ENCODE measurements at places on chromosomes 16 and 17.

DNA sequence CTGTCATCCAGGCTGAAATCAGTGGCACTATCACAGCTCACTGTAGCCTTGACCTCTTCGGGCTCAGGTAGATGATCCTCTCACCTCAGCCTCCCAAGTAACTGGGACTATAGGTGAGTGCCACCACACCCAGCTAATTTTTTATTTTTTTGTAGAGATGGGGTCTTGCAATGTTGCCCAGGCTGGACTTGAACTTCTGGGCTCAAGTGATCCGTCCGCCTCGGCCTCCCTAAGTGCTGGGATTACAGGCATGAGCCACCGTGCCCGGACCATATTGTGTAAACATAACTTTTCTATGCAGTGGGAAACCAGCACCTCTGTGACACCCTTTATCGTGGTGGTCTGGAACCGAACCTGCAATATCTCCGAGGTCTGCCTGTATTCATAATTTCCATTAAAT, 11.2 kb upstream of the CSF3 start:
- DNase-seq = no peak

DNA sequence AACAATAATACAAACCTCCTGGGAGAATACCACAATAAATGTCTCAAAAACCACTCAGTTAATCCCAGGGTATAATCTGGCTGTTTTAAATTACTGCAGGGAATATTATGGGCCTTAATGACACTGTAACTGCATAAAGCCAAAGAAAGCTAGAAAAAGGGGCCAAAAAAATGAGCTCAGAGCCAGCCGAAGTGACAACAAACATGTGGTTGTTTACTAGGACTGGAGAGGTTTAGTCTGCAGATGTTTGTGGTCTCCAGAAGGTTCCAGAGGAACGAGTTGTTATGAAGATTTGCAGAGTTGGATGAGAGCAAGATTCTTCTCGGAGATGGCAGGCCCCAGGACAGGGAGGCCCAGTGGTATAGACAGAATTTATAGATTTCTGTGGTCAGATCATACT, 97.1 kb upstream of the AKTIP start:
- DNase-seq = no peak

DNA sequence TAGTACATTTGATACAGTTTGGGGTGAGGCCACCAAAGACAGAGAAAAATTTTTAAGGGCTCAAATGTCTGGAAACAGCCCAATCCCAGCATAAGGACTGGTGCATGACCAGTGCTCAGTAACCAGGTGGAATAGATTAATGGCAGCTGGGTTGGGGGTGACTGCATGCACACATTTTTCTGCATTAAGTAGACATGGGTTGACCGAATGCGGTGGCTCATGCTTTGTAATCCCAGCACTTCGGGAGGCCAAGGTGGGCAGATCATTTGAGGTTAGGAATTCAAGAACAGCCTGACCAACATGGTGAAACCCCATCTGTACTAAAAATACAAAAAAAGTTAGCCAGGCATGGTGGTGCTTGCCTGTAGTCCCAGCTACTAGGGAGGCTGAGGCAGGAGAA, 121.1 kb upstream of the HSBP1 start:
- no peak for DNase-seq

- no peak for DNase-seq
Measured at GRCh38 chr17:48127371-48128051, 19.9 kb downstream of the SNX11 start.

DNA sequence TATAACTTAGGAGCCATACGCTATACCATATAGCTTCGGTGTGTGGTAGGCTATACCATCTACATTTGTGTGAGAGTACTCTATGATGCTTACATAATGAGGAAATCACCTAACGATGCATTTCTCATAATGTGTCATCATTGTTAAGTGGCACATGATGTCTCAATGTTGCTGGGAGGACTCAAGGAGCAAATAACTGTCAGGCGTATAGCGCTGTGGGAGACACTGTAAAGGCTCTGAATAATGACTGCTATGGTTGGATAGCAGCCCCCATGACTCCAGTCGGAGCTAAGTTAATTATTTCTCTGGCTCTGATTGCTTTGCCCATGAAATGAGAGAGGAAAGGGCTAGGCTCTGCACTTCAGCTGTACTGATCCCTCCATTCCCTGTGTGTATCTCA, 197.2 kb downstream of the RGS9 start:
- DNase-seq = no peak

GRCh38 chr17:42407289-42407836, 15.7 kb downstream of the CAVIN1 start:
- no peak for DNase-seq

- DNase-seq = no peak
Measured at GRCh38 chr17:41335747-41336146, 14.9 kb downstream of the KRT33A start.

DNA sequence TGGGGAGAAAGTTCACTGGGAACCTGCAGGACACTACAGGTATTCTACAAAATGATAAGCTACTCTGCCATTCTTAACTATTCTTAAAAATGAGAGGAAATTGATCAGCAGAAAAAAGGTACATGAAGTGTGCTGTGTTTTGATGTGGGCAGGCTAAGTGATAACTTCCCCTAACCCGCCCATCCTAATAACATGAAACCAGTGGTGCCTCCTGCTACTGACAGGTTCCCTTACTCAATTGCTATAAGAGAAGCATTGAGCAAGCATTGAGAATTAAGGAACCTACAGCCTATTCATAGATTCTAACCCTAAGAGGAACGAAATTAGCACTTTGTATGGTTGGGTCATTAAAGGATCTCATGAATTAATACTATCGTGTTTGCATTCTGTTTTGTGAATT, 18.9 kb downstream of the XYLT1 start:
- no peak for DNase-seq

- DNase-seq = no peak
Measured at GRCh38 chr16:19439483-19439882, 21.8 kb downstream of the TMC5 start.

DNA sequence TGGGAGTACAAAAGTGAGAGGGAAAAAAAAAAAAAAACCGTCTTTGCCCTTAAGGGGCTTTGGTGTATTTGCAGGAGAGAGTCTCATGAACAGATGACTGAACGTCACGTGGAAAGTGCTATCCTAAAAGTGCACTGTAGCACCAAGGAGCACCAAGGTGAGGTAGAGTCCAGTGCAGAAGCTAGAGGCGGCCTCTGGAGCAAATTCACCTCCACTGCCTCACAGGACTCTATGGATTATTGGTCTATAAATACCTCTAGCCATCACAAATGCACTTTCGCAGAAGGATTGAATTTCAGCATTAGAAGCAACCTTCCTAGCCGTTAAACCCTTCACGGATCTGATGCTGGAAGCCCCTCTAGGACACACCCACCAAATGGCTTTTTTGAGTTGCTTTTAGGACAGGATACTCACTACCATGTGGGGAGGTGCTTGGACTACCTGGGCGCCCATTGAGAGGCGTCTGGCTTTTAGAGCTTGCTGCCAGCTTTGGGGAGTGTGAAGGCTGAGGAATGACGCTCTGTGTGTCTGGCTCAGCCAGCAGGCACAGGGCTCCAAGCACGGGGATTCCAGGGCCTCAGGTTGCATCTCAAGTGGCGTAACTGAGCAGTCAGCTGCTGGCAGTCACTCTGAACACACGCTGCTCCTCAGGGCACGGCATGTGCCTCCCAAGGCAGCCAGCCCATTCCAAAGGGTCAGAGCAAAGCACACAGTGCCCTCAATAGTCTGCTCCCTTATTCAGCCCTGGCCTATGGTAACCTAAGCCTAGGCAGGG, 52.7 kb downstream of the CDRT4 start:
- DNase-seq = no peak

DNA sequence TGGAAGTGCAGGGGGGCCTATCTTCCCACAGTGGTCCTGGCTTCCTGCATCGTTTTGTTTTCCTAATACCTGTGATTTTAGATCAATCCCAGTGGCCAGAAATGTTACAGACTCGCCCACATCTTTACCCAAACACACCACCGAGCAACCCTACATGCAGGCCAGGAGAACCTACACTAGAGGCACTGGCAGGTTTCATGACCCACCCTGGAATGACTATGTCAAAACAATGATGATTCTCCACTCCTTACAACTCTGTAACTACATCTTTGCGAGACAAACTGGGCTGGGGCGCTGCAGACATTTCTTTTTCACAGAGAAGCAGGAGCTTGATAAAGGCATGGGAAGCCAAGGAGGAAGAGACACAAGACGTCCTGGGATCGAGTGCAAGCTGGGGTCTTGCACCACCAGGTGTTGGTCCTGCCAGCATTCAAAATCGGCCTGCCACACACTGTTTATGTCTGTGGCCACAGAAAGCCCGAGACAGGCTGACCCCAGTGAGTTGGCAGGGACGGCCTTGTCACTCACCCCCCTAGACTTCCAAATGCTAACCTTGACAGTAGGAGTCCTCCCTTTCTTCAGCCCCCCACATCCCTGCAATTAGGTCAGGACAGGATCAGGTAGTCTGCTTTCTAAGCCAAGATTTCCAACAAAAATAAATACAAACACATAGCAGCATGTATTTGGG, 32.5 kb downstream of the UBE2O start:
- no peak for DNase-seq

DNA sequence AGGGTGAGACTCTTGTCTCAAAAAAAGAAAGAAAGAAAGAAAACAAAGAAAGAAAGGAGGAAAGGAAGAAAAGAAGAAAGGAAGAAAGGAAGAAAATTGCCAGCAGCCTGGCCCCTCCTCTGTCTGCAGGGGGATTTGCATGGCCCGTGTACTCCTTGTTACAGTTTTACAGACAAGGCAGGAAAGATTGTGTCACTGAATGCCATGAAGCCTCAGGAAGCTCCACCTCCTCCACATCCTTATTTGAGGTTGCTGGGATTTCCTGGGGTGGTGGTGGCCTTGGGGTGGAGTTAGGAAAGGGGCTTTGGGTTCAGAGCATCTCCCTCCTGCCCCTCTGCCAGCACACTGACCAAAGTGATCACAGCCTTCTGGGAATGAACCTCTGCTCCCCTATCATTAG, 23.6 kb downstream of the CFAP20 start:
- DNase-seq = no peak

GRCh38 chr17:45742251-45742650, 41.9 kb upstream of the CRHR1 start:
- DNase-seq = no peak

DNA sequence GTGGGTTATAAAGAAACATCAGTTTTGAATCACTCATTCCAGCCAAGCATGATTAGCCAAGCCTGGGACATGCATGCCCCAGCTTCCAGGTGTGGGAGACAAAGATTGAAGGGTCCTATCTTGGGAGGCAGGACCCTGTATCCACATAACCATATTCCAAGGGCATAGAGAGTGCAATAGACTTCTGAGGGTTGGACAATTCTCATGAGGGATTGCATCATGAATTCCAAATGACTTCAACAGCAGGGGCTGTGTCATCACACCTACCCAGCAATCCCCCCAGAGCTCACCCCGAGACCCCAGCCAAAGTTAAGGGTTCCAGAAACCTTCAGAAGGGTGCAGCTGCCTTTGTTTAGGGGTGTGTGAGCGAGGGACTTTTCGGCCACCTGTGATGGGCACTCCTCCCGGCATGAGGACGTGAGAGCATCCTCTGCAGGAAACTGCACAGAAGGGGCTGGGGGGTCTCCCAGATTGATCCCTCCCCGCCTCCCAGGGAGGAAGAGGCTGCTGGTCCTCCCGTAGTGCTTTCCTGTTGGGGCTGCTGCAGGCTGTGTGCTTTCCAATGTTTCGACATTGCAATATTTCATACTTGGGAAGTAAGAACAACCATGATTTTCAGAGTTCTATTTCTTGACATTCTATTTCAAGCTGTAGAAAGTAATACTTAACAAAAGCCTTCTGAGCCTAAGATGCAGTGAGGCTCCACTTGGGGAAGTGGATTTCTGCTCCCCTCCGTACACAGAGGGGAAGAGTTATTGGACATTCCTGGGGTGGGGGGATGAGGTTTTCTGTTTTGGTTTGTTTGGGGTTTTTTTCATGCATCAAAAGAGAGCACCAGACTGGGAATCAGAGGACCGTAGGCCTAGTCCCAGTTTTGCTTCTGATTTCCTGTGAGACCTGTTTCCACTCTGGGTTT, 13.3 kb upstream of the PITPNM3 start:
- no peak for DNase-seq

DNA sequence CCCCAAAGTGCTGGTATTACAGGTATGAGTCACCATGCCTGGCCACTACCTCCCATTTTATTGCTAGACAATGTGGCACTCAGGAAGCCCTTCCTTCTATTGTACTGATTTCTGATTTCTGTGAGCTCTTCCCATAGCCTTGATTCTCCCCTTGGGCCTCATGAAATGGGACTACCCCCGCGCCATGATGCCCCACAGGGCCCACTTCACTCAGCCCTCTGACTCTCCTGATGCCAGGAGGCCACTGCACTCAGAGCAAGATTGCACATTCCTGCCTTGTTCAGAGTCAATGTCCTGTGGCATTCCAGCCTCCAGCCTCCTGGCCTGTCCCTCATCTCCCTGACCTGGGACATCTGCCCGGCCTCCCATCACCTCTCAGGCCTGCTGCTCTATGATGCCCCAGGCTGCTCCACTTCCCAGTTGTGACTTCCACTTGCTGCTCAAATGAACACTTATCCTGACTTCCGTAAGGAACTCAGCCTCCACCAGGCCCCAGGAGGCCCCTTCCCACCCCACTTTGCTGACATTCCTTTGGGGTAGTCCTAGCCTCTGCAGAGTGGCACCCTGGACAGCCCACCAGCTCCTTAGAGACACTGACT, 66.6 kb upstream of the KSR1 start:
- DNase-seq = no peak

GRCh38 chr17:8430966-8431365, 4.7 kb upstream of the NDEL1 start:
- DNase-seq = no peak

DNA sequence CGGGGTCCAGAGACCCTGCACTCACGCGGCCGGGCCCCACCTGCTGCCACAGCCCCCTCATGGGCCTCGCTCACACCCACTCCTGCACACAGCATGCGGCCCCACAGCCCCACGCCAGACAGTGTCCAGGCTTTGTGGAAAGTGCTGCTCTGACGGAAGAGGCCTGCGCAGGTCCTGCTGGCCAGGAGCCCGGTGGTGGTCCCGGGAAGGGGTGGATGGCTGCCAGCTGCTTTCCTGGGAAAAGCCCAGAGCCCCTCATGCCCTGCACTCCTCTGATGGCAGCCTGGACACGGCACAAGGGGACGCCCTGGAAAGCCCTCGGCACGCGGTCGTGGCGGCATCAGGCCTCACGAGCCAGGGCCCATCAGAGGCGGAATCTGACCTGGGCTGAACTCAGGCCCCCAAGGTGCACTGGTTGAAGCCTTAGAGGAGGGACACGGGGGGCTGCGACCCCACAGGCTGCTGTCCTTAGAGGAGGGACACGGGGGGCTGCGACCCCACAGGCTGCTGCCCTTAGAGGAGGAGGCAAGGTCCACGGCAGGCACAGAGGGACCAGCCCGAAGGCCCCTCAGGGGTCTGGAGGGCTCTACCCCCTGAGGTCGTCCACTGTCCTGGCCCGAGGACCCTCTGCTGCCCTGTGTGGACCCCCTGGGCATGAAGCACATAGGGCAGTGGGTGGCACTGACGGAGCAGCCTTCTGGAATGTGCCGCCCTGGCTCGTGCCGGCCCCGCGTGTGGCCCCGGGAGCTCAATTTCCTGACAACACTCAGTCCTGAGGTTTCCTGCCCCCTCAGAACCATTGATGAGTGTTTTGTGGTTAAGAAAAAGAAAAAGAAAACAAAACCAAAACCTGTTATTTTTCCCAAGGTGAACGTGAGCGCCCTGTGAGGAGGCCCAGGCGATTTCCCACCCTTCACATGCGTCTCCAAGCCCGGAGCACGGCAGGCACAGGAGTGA, 22.1 kb downstream of the SOX8 start:
- DNase-seq = no peak

Data from stimulated activated CD4-positive, alpha-beta T cell treated with anti-CD3 and anti-CD28 coated beads, Interleukin-1b, Interleukin-23, amount 100 ng/mL, for 1 hour (primary cell).